ENCODE measurements at places on chromosomes 13 and 19.

- no peak for DNase-seq
Observed at GRCh38 chr19:28028881-28029444, 1184.0 kb downstream of the UQCRFS1 start.

DNA sequence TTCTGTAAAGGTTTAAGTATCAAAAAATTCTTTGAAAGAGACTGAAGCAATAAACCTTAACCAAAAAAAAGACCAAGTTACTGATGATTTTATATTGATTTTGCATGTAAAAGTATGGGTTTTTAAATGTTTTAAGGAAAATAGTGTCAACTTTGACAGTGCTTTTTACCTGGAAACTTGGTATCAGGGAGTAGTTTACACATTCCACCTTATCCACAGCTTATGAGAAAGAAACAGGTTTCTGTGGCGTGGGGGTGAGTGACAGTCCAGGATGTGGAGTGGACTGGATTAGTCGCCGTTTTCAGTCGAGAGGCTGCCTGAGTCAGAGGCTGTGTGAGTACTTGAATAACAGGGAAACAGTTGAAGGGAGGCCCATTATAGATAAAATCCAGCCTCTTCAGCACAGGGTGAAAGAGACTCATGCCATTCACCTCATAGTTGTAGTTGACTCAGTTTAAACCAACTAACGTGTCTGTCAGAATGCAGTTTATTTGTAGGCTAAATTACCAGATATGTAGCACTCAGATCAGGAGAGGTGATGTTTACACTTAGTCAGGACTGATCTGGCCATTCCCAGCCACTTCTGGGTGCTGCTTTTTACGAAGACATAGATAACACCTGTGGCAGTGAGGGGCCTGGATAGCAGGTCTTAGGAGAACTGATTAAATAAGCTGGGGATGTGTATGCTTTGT, 595 bp upstream of the GPR183 start:
- DNase-seq, result no peak

GRCh38 chr19:3194106-3195087, 8.7 kb downstream of the NCLN start:
- no peak for DNase-seq

- no peak for DNase-seq
Observed at GRCh38 chr19:2700660-2701360, 1.7 kb downstream of the GNG7 start.

DNA sequence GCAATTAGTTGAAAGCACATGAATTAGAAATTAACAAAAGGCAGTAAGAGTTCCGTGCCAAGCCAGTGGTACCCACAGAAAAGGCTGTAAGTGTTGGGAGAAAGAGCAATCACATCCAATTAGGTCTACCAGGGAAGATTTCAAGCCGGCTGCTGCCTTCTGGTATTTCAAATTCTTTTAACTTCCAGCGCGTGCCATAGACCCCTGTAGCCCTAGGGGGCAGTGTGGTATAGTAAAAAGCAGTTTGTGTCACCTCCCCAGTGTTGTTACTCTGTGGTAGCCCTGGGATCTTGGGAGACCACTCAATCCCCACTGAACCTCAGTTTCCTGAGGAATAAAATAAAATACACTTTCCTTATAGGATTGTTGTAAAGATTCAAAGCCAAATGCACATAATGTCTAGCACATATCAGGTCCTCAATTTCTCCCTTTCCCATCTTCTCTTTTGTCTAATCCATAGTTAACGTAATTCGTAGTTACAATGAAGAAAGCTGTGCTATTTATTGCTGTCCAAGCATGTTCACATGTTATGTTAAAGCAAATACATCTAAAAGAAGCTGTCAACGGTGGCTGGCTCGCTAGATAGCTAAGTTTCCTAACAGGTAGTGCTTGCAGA, 230.2 kb downstream of the TDRD3 start:
- no peak for DNase-seq

- DNase-seq, result no peak
Observed at GRCh38 chr13:79725841-79726240, 244.9 kb downstream of the NDFIP2 start.

- DNase-seq, result no peak
Observed at GRCh38 chr13:41942462-41943094, 18.3 kb downstream of the VWA8 start.

DNA sequence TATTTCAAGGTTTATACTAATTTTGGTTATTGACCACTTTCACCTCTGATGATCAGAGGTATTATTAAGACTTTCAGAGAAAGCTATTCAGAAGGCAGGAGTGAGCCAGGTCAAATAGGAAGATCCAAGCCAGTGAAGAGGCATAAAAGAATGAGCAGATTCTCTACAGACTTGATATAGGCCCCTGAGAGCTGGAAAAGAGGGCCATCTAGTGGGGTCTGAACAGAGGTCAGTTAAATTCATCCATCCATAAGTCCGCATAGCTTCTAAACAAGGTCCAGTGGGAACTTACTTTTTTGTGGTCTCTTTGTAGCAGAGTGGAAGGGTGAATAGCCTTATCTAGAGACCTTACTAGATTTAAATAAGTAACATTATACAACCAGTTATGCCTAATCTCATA, 126.6 kb upstream of the UFM1 start:
- DNase-seq, result no peak

DNA sequence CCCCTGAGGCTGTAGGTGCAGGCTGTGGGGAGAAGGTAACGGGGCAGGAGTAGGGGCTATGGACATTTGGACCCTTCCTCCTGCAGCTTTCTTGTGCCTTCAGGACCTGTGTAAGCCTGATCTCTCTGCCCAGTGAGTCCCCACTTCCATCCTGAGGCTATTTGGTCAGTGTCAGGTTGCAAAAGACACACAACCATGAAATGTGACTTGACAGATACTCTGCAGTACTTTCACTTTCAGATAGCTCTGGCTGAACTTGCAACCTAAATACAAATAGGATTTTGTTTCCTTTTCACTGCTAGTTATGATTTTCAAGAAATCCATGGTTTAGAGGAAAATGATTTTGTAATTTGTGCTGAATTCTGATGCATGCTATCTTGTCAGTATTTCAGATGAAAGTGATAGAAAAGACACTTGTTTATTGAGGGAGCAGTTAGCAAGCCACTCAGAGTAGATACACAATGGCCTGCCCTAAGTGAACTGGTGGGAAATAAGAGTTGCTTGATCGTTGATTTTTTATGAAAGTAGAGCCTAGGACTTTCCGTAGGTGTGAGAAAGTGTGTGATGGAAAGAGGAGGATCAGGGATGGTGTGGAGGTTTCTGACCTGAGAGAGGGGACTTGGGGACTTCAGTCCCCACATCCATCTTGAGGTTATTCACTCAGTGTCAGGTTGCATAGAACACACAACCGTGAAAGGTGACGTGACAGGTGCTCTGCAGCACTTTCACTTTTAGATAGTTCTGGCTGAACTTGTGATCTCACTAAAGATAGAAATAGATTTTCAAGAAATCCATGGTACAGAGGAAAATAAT, 18.1 kb upstream of the EID2 start:
- no peak for DNase-seq

GRCh38 chr13:51034906-51035305, 76.2 kb downstream of the C13orf42 start:
- DNase-seq, result no peak

DNA sequence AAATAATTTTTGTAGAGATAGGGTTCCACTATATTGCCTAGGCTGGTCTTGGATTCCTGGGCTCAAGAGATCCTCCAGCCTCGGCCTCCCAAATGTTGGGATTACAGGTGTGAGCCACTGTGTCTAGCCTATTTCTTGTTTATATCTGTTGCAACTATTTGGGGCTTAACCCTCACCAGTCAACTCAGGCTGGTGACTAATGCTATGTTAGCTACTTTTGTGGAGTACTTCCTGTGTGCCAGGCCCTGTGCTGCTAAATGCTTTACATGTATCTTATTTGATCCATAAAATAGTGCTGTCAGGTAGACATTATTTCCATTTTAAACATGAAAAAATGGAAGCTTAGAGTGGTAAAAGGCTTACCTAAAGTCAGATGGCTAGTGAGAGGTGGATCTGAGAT, 13.8 kb downstream of the CEACAM1 start:
- DNase-seq, result no peak

DNA sequence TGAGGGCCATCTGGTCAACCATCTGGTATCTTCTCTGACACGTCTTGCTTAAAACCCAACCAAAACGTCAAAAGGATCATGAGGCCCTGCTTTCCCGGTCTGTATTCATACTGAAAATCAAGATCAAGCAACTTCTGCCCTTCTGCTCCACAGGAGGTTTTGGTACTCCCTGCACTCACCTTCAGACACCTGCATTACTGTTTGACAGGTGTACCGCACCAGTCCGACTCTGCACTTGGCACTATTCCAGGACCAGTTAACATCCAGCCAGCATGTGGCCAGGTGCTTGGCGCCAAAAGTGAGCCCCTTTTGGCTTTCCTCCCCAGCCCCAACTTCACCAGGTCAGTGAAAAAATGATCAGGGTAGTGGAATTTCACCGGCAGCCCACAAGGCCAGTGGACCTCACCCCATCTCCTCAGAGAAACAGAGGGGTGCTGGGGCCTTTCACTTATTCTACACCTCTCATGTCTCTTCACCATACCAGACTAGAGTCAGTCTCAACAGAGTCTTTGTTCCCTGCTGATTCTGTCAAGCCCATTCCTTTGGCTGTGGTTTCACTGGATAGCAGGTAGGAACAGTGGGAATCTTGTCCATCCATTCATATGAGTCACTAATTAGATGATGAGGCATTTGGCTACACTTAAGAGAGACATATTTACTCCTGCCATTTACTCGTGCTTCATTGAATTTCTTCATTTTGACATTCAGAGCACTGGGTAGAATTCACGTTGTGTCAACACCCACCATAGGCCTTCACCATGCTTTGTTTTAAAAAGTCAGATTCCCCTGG, 85.3 kb downstream of the ZNF726 start:
- DNase-seq, result no peak

DNA sequence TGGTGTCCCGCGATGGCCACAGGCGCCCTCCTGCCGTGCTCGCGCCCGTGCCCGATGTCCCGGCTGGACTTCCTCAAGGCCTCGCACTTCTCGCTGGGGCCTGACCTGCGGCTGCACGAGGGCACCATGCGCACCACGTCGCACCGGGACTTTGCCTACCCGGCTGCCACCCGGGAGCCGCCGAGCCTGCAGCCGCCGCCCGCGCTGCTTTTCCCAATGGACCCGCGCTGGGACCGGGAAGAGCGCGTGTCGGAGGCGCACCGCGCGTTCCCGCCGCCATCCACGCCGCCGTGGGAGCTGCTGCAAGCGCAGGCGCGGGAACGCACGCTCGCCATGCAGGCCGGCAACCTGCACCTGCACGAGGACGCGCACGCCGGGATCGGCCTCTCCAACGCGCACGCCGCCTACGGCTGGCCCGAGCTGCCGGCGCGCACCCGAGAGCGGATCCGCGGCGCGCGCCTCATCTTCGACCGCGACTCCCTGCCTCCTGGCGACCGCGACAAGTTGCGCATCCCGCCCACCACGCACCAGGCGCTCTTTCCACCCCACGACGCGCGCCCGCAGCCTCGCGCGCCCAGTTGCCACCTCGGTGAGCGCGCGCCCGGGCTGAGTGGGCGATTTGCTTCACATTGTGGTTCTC, 12.1 kb upstream of the PEX11G start:
- DNase-seq, result no peak

DNA sequence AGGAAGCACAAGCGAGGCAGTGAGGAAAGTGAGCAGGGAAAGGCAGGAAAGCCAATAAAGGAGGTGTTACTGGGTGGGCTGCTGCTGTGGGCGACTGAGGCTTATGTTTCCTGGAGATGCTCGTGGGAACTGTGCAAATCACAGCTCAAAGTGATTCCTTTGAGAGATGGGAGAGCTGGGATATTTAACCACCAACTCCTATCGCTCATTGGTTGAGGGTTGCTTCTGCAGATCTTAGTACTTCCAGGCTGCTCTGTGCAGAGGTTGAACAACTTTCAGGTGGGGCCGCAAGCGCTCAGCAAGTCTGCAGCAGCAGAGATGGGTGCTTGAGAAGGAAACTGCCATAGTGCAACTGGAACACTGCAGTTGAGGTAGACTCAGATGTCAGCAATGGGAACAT, 8.4 kb downstream of the PCDH8 start:
- no peak for DNase-seq

GRCh38 chr13:79522583-79522982, 41.6 kb downstream of the NDFIP2 start:
- DNase-seq, result no peak

GRCh38 chr13:109704771-109705635, 81.4 kb downstream of the IRS2 start:
- DNase-seq, result no peak

GRCh38 chr13:98571955-98572662, 4.8 kb downstream of the STK24 start:
- no peak for DNase-seq

DNA sequence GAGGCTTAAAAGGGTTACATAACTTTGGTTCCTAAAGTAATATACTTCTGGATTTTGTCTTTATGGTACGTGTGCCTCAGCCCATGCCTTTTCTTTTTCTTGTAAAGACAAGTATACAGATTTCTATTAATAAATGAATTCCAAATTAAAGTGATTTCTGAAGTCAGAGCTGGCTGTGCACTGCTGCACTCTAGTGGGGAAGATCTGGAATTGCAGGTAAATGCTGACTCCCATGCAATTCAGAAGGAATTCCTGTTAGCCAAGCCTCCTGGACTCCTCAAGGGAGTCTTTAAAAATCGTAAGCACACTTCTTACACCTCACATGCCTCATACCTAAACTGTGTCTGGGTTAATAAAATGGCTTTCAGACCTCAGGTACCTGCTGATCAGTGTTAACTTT, 118.4 kb upstream of the SLC7A1 start:
- no peak for DNase-seq

GRCh38 chr13:91381371-91381770, 17.1 kb upstream of the GPC5 start:
- no peak for DNase-seq

DNA sequence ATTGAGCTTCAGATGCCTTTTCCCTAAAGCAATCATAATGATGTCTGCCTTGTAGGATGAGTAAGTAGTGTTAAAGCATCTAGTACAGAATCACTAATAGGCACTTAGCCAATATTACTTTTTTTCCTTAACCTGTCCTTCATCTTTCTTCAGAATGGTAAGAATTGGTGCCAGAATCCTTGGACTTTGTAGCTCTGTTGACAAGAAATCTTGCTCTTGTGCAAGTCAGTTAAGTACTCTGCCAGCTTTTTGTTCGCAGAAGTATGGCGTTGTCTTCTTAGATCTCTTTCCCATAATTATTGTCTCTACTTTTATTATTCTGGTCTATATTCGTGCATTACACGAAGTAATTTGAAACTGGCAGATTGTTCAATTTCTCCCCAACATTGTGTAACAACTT, 554.5 kb downstream of the PCDH9 start:
- DNase-seq, result no peak

GRCh38 chr19:54162241-54162805, 2.8 kb upstream of the LENG1 start:
- DNase-seq, result no peak

DNA sequence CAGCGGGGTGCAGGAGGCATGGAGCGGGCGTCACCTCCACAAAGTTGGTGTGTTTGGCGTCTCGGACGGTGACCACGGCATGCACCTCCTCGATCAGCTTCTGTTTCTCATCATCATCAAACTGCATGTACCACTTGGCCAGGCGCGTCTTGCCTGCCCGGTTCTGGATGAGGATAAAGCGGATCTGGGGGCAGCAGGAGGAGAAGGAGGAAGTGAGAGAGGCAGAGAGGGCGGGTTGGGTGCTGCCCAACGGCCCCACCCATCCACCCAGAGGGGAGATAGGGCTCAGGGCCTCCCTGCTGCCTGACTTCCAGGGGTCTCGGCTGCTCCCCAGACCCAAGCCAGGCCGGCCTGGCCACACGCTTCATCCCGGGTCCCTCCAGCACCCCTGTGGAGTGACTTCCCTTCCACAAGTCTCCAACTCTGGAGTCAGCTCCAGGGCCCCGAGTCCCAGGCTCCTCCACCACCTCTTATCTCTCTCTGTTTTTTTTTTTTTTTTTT, 4.6 kb downstream of the AP2S1 start:
- DNase-seq, result no peak

- DNase-seq, result no peak
Observed at GRCh38 chr19:41323430-41324125, 13.6 kb downstream of the CCDC97 start.
